ENCODE measurements at places on chromosomes 11 and 22. TPM values are rescaled to one million over a fixed set of nuclear protein-coding genes. Genes with fewer than 3 reads are reported as not detected.

- DNase-seq: no peak
These were observed 152.5 kb upstream of the CADM1 start for GRCh38 chr11:115656669-115657068.

GRCh38 chr11:72631806-72632731, 42.2 kb downstream of the PDE2A start:
- no peak for DNase-seq

LIN7C gene
- total RNA-seq: 43.7 TPM

DNA sequence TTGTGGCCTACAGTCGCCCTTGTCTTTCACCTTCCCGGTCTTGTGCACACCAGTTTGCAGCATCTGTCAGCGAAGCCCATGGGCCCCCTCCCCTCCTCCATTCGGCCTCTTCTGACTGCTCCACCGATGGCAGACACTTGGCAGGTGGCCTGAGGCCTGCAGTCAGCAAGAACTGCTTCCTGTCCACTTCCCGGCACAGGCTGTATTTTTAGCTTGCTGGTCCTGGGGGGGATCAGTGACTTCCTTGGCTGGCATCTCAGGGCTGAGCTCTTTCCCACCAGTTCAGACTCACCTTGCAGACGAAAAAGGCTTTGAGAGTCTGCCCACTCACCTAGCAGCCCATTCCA, 106.4 kb downstream of the SYN3 start:
- no peak for DNase-seq

HEPHL1 gene
- total RNA-seq: not detected

DNA sequence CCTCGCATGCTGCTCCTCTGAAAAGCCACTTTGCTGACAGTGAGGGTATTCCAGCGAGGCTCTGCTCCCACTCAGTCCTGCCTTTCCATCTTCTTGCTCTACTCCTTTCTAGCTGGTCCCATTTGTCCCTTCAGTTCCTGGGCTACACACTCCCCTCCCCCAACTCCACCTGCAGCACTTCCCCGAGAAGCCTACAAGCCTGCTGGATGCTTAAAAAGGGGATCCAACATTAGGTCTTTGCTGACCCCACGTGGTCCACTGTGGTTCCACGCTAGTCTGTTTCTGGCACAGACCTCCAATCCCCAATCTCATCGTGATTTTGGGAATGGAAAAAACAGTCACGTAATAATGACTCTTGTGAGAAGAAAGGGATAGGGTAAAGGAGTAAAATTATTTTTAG, 121.6 kb upstream of the SNX19 start:
- no peak for DNase-seq

MRGPRX4 gene
- total RNA-seq: not detected

SYT8 gene
- 0.28 TPM for total RNA-seq

DNA sequence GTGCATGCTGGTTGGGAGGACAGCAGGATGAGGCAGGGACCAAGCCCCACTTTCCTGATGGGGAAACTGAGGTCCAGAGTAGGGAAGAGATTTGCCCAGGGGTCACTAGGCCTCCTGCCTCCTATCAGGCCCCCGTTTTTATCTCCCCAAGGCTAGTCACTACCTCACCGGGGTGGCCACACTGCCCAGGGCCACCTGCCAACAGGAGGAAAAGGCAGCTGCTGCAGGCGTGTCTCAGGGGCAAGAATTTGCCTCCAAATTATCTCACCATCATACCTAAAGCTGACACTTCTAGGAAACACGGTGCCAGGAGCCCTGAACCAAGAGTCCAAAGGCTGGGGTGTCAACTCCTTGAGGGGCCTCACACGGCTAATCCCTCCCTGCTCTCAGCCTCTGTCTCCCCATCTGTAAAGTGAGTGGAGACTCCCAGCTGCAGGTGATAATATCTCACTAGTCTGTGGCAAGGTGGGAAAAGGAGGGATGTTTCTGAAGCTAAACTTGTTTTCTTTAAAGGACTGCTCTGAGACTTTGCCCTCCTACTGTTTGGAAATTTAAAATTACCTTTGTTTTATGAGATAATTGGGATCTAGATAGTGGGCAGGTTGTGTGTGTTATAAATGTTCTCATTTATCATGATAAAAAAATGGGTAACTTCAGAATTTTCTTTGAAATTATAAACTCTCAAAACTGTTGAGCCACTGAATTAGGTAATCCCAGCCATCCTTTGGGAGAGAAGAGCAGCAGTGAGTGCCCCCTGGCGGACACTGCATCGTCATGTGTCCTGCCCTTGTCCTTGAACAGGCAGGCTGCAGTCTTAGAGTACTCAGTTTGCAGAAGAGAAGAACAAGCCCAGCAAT, 60.0 kb downstream of the MYO7A start:
- peak; percentile 76 for DNase-seq

MTMR3 gene
- 38.8 TPM for total RNA-seq

- DNase-seq: peak; percentile 65
These were observed 2.9 kb downstream of the YPEL4 start for GRCh38 chr11:57646799-57647303.

PLEKHA7 gene
- total RNA-seq: 28.8 TPM

DNA sequence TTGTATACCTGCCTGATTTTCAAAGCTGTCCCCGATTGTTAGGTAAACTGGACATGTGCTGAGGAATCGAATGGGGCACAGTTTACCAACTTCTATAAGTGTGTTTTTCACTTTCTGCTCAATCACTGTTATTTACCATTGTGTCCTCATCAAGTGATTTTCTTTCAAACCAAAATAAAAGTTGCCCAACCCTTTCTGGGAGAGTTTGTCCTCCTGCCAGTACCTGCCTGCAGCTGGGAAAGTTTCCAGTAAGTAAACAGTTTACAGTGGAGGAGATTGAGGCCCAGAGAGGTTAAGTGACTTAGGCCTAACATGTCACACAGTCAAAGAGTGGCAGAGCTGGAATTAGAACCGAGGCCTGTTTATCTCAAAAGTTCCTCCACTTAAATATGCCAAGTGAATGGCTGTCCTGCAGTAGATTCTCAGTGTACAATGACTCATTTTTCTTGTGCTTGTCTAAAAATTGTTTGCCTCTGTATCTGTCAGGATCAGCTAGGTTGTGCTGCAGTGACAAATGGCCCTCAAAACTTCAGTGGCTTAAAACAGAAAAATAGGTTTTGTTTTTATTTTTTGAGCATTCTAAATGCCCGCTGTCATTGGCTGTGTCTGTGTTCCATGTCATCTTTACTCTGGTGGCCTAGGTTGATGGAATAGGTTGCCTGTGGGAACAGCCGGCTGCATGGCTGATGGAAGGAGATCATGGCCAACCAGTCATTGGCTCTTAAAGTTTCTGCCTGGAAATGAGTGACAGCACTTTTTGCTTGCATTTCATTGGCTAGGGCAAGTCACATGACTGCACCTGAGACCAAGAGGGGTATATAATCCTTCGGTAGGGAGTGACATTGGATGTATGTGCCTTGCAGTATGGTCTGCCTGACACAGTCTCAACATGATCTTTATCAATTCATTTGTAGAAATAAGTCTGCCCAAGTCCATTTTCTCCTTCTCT, 61.8 kb upstream of the CRYBB3 start:
- no peak for DNase-seq

ASCC2 gene
- 43.7 TPM for total RNA-seq

DNA sequence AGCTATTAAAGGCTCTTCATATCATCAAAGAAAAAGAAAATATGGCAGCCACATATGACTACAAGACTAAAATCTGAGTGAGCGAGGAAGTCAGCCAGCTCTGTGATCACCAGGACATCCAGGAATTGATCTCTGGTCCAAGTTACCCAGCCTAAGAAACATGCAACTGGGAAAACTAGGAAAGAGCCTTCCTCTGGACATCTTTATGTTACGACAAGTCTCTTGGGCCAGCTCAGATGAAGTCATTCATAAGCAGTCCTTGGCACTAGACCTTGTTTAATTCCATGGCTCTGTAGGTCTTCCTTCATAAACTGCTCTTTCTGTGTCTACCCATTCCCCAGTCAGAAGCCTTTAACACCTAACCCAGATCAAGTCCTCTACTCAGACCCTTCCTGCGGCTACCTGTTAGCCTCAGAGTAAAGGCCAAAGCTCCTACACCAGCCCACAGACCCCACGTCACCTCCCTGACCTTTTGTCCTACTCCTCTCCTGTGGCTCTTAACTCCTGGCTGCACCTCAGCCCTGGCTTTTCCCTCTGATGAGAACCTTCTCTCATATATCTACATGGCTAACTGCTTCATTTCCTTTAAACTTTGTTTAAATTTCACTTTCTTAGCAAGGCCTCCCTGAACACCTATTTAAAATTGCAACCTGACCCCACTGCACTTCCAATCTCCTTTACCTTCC, 134.0 kb downstream of the KIF18A start:
- DNase-seq: no peak

- no peak for DNase-seq
These were observed 16.0 kb upstream of the LINC01488 start for GRCh38 chr11:69465236-69466000.

DNA sequence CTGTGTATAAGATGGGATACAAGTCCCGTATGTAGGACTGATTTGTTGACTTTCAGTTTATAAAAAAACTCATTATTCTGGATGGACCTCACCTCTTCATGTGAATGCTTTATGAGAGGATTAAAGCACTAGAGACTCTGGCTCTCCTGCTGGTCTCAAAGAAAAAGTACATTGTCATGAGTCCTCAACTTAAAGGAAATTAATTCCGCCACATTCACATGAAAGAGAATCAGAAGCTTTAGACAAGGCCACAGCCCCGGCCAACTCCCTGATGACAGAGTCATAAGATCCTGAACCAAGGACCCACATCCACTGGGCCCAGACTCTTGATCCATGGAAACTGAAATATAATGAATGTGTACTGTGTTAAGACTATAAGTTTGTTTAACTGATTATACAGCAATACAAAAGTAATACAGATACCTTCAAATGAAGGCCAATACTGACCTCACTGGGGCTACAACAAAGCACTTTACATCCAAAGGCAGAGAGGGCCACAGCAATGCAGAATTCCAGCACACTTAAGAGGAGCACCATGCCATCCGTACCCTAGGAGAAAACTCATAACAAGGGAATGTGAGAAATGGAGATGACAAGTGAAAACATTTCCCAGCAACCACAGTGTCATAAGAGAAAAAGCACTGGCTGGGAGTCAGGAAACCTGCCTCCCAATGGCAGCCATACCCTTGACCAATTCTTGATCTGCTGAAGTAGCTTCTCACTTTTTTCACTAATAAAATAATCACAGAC, 25.4 kb upstream of the MS4A6A start:
- DNase-seq: no peak

DNA sequence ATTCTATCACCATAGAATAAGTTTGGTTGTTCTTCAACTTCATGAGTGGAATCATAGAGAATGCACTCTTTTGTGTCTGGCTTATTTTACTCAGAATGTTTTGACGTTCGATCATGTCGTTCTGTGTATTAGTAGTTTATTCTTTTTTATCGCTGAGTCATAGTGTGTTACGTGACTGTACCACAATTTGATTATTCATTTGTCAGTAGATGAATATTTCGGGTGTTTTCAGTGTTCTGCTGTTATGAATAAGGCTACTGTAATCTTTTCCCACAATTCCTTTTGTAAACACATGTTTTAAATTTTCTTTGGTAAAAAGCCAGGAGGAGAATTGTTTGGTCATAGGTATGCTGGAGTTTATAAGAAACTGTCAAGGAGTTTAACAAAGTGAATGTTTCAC, 279.9 kb upstream of the B3GAT1 start:
- DNase-seq: no peak

DNA sequence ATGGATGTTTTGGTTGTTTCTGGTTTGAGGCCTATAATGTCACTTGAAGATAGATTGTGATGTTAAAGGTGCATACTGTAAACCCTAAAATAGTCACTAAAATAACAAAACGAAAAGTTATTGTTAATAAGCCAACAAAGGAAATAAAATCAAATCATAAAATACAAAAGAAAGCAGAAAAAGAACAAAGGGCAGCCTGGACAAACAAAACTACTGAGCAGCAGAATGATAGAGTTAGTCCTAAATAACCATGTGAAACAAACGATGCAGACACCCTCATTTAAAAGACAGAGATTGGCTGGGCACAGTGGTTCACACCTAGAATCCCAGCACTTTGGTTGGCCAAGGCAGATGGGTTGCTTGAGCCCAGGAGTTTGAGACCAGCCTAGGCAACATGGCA, 90.9 kb upstream of the GAL start:
- no peak for DNase-seq

- no peak for DNase-seq
These were observed 45.6 kb downstream of the GRAMD4 start for GRCh38 chr22:46665751-46666280.

DNA sequence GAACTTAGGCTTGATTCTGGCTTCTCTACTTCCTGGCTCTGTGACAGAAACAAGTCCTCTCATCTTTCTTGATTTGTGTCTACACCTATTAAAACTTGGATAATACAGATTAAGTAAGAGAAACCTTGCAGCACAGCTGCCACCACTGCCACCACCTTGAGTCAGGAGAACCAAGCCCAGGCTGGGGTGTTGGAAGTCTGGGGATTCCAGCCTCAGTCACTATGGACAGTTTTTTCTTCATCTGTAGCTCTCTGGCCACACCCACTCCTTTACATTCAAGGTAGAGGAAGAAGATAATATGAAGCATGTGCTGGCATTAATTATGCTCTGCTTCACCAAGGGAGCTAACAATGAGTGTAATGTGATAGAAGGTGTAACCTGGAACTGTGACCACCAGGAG, 75.7 kb downstream of the RELT start:
- no peak for DNase-seq

GRCh38 chr11:1870721-1871466, 18.0 kb downstream of the LSP1 start:
- DNase-seq: no peak

GRCh38 chr11:37504921-37505320, 906.9 kb upstream of the RAG2 start:
- DNase-seq: no peak

DNA sequence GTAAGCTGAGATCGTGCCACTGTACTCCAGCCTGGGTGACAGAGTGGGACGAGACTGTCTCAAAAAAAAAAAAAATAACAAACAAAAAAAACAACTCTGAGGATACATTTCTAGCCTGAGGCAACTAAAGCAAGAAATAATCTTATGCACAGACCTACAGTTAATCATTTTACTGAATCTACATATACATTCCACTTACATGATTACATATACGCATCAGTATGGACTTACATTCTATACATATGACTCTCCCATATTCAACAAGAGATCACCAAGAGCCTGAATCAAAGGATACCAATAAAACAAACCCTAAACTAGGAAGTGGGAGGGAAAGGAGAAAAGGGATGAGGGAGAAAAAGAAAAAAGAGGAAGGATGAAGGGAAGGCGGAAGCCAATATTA, 1.1 kb downstream of the ALG8 start:
- DNase-seq: no peak

DNA sequence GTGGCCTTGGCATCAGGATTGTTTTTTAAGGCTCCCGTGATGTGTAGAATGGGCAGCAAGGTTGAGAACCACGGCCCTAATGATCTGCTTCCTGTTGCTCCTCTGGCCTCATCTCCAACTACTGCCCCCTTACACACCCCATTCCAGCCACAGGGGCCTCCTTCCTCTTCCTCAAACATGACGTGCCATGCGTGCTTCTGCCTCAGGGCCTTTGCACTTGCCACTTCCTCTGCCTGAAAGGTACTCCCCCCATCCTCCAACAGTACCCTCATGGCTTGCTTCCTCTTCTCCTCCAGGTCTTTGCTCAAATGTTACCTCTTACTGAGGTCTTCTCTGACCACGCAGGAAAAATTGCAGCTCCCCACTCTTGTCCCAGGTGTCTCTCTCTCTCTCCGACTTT, 93.9 kb upstream of the CSNK2A3 start:
- DNase-seq: no peak

- DNase-seq: no peak
These were observed 15.9 kb downstream of the DKK3 start for GRCh38 chr11:11992257-11993212.

DBX1 gene
- total RNA-seq: not detected

MSANTD2 gene
- 7.7 TPM for total RNA-seq
